Mesothelial cell of epicardium (in vitro differentiated cells): ENCODE measurements at places on chromosomes 6 and 20. TPM values are rescaled to one million over a fixed set of nuclear protein-coding genes. Genes with fewer than 3 reads are reported as not detected.

DNA sequence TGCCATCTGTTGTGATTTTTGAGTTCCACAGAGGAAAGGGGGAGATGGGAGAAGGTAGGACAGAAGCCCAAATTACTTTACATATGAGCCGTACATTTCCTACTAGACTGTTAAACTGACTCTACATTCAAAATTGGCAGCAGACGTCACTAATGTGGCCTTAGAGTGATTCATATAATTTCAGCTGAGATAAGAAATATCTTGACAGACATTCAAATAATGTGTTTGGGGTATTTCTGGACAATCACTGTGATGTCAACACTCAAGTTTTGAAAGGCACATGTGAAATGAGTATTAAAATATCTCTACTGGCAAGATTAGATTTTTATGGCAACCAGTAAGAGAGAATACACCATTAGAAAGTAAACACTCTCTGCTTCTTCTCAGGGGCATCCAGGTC is 104.0 kb downstream of the MTFR2 start:
- no peak for DNase-seq

Gene FUT9
- 2.7 to 3.1 TPM (median 3.0 TPM) in 3 replicates for total RNA-seq

- DNase-seq, result no peak
These were observed 2.8 kb upstream of the DIDO1 start for GRCh38 chr20:62929051-62929538.

GRCh38 chr20:8490076-8490830 is 358.2 kb downstream of the PLCB1 start:
- DNase-seq, result no peak

- no peak for DNase-seq
These were observed 28.1 kb downstream of the LMBRD1 start for GRCh38 chr6:69768664-69769063.
